Activated naive CD4-positive, alpha-beta T cell (primary cell): ENCODE measurements at places on chromosomes 1 and 21.

GRCh38 chr21:35988416-35989137, 71.7 kb downstream of the SETD4 start:
- no peak for DNase-seq

DNA sequence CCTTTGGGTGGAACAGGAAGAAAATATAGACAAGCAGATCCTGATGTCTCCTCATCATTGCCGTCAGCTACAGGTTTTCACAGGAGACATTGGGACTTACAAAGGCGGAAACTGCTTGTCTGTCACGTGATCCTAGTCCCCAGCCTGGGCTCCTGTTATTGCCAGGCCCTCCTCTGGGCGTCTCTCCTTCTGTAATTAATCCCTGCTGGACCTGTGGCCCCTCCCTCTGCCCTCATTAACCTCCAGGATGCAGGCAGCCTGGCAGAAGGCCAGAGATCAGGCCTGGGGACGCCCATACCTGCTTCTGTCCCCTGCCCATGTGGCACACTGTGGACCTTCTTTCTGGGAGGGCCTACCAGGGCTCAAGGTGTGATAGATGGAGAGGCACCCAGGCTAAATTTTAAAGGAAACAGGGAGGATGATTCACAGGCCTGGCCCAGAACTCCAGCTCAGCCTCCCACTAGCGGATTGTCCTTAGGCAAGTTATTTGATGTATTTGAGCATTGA, 2.4 kb downstream of the S100A5 start:
- DNase-seq: no peak

GRCh38 chr21:21079646-21080045, 81.4 kb downstream of the NCAM2 start:
- DNase-seq: no peak

DNA sequence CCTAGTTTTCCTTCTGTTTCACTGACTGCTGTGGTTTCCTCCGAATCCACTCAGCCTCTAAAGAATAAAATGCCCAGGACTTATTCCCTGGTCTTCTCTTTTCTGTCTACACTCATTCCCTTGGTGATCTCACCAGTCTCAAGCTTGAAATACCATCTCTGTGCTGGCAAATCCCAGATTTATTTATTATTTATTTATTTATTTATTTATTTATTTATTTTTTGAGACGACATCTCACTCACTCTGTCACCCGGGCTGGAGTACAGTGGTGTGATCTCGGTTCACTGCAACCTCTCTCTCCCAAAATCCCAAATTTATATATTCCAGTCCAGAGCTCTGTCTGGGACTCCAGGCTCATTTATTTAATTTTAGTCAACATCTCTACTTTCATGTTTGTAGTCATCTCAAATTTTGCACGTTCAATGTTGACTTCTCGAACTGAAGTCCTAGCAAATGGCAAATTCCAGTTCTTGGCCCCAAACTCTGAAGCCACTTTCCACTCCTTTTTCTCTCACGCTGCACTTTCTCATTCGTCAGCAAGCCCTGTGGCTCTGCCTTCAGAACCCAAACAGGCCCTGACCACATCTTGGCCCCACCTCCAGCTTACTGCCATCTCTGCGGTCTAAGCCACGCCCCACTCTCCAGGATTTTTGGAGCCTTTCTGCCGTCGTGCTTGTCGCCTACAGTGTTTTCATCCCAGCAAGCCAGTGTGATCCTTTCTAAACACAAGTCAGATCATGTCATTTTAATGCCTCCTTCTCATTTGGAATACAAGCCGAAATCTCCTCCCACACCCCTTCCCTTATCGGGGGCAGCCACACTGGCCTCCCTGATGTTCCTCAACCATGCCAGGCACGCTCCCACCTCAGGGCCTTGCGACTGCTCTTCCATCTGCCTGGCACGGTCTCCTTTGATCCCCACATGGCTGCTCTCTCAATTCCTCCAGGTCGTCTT, 14.2 kb upstream of the TENT5B start:
- DNase-seq: no peak

- DNase-seq: no peak
Observed at GRCh38 chr1:207628776-207629175, 16.2 kb upstream of the CR1L start.

- DNase-seq: no peak
Observed at GRCh38 chr1:9361630-9362260, 69.1 kb downstream of the SPSB1 start.

- no peak for DNase-seq
Observed at GRCh38 chr1:227929751-227930472, 17.8 kb downstream of the WNT9A start.

GRCh38 chr1:54619749-54620148, 3.6 kb downstream of the FAM151A start:
- no peak for DNase-seq

DNA sequence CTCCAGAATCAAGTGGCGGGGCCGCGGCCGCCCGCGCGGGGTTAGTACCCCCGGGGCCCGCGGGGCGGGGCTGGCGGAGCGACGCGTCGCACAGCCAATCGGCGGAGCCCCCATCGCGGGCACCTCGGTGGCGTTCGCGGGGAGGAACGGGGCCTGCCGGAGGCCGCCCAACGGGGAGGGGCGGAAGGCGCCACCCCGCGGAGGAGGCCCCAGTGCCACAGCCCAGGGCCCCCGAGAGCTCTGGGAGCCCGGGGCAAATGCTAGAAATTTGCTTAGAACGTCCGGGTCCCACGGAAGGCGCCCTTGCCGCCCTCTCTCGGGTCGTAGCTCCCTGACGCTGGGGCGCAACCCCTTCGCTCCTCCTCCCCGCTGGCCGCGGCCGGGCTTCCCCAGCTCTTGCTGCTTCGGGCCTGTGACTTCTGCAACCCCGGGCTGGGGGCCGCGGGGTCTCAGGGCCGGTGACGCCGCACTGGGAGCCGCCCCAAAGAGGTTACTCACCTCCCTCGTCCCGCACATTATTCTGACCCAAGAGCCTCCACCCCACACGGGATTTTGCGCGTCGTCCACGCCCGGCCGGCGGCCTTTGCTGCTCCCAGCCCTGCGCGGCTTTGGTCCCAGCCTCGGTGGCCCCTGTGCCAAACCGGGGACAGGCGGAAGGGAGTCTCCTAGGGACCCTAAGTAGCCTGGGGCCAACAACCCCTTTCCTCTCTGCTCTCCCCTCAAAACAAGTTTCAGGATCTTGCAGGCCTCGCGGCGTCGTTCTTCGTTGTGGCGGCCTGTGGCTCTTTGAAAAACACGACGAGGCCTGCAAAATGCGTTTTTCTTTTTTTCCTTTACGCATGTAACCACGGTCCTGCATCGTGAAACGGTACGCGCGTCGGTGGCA, at the start of gene RUNX3:
TSS of gene RUNX3 (minus strand) at position 17 of the 886 bp plus-strand sequence. CDS start 408 bp downstream, outside the sequence.
- peak; percentile 73 for DNase-seq

DNA sequence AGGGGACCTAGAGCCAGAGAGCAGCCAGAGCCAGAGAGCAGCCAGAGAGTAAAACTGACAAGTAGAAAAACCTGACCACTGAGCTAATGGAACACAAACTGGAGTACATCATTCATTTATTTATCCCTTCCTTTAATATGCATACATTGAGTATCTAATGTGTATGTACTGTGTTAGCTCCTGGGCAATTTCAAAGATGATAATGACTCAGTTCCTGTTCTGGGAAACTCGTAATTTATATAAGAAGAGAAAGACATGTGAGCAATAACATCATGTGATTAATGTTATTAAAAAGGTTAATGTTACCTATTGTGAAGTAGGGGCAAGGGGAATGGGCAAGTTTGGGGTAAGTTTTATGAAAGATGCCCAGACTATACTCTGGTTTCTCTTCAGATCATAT, 199.9 kb downstream of the TNR start:
- no peak for DNase-seq

GRCh38 chr21:29346281-29346680, 47.6 kb downstream of the BACH1 start:
- DNase-seq: no peak

- no peak for DNase-seq
Observed at GRCh38 chr21:28761674-28762356, 230.9 kb downstream of the LTN1 start.

GRCh38 chr1:187853505-187853904, 1024.8 kb downstream of the PLA2G4A start:
- DNase-seq: no peak

- no peak for DNase-seq
Observed at GRCh38 chr21:17196623-17197022, 316.2 kb upstream of the CXADR start.

DNA sequence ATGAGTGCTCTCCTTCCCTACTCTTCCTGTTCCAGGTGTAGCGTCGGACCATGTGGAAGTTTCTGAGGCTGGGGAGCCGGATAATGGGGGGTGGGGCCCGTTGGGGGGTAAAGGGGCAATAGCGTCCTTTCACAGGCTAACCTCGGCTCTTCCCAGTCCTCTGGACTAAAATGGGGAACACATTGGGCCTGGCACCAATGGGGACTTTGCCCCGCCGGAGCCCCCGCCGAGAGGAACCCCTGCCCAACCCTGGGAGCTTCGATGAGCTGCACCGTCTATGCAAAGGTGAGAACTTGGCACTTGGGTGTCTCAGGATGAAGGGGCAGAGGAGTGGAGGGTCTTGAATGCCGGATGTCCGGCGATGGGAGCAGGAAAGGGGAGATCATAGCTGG, 456 bp downstream of the TOMM40L start:
- no peak for DNase-seq

DNA sequence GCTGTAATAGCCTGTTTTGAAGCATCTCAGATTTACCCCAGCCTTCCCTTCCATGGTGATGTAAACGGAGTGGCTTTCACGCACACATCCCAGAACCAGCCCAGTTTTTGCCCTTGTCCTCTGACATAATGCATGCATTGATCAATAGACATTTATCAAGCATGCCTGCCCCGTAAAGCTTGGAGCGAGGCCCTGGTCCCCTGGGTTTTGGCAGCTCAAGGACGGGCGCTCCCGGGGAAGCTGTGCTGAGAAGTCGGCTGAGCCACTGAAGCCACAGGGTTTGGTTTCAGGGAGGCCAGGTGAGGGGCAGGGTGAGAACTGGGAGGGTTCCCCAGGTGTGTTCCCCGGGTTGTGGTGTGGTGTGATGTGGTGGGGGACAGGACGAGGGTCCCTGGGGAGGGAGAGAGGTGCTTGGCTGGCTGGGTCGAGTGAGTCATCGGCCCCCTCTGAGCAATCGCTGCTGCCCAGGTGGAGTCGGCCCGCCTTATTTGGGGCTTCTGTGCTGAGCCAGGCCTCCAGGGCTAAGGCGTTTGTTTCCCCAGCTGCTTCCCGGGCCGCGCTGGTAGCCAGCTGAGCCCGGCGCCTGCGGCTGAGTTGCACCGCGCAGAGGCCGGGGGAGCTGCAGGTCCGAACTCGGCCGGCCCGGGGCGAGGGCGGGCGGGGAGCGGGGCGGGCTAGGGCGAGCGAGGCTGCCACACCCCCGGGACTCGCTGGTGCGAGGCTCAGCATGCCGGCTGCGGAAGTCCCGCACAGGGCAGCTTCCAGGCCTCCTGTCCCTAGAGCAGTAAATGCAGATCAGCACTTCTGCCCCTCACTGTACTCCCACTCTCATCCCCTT, 23.6 kb downstream of the ATP2B4 start:
- DNase-seq: peak; percentile 19

- DNase-seq: no peak
Observed at GRCh38 chr1:87196110-87196827, 132.4 kb upstream of the LMO4 start.

- DNase-seq: no peak
Observed at GRCh38 chr1:115908565-115909274, 67.6 kb upstream of the SLC22A15 start.

- DNase-seq: no peak
Observed at GRCh38 chr21:34022627-34023335, 50.6 kb upstream of the MRPS6 start.

- no peak for DNase-seq
Observed at GRCh38 chr1:93925206-93925605, 16.0 kb upstream of the GCLM start.

- DNase-seq: no peak
Observed at GRCh38 chr1:155205035-155205434, 2.7 kb downstream of the THBS3 start.

DNA sequence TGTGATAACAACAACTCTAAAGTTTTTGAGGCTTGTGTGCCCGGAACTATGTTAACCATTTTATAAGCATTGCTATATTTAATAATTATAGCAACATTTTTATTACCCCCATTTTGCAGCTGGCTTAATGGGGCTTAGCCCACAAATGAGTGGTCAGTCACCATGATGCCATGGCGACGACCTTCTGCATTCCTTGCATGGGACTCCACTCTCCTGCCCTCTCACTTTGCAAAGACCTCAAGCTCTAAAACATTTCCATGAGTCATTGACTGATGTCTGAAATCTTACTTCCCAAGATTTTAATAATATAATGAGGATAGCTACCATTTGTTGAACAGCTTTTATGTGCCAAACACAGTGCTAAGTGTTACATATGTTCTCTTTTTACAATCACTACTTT, 15.4 kb downstream of the NGF start:
- no peak for DNase-seq

GRCh38 chr1:18109756-18110597, 2.4 kb downstream of the IGSF21 start:
- no peak for DNase-seq

DNA sequence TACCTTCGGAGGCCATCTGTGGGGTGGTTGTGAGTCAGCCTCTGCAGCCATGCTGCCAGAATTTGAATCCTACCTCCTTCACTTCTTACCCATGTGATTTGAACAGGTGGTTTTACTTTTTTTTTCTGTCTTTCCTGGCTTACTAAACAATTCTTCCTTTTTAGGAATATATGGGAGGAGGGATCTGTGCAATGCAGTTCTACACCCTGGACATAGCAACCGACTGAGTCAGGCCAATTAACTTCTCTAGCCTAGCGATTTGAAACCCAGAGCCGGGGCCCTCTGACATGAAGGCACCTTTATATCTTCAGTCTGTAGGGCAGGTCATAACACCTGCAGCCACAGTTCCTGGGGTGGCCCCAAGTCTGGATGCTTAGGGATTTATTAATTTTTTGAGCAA, 83.6 kb downstream of the ST6GALNAC3 start:
- no peak for DNase-seq

DNA sequence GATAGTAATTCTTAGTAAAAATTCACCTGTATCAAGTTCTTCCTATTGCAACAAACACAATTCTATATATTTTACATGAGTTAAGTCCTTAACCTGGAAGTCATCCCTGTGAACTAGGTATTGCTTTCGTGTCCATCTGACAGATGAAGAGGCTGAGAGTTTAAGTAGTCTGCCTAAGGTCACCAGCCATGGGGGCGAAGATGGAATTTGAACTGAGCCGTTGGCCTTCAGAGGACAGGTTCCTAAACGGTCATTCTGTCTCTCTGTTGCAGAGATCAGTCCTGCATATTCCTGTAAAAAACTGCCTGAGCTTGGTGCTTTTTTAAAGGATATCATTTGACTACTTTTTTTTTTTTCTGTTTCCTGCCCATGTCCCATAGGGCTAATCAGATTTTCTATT, 10.2 kb upstream of the POFUT2 start:
- no peak for DNase-seq
